Cerebellum (tissue), 4 donors: ENCODE measurements at places on chromosomes 7 and 10.
A peak's percentile ranks its signal among the peaks of the same experiment; 100 is the strongest.

DNA sequence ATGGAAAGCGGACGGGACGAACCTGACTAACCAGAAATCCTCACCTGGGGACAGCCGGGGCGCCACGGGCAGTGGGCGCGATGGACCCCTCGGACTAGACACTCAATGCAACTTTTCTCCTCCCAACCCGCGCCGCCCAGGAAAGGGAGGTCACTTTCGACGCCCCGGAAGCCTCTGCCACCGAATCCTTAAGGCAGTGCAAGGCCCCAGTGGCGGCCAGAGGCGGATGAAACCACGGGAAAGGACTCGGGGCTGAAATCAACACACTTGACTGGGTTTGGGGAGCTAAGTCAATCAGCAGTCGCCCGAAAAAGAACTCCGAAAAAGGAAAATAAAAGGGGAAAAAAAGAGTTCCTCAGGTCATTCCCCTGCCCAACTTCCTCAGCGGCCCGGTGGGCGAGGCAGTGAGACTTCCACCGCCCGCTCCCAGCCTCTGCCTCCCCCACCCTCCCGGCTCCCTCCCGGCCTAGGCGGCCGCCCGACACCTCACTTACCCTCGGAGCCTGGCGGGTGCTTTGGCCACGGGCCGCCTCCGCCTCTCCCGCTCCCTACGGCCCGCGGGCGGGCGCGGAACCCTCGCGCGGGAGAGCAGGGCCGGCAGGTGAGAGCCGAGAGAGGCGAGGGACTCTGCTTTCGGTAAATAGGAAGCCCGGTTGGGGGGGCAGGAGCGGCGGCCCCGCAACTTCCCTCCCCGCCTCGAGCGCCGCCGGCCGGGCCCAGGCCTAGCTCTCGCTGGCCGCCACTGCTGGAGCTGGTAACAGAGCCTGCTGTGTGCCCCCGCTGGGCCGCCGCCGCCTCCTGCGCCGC is 518 bp downstream of the WAPL start:
- DNase-seq: peak; percentile 38

DNA sequence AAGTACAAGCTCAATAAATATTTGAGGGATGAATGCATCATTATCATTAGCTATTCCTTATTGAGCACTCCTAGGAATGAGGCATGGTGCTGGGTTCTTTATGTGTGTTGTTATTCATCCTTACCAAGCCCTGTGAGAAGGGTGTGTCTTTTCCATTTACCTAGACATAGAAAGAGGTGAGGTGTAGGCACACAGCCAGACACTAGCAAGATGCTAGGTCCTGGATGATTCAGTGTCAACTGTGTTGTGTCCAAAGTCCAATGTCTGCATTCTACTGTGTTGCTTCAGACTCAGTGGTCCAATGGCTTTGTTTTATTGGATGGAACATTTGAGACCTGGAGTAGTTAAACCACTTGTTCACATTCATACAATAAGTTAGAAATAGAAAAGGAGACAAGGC is 605.5 kb downstream of the LRMDA start:
- DNase-seq: no peak

DNA sequence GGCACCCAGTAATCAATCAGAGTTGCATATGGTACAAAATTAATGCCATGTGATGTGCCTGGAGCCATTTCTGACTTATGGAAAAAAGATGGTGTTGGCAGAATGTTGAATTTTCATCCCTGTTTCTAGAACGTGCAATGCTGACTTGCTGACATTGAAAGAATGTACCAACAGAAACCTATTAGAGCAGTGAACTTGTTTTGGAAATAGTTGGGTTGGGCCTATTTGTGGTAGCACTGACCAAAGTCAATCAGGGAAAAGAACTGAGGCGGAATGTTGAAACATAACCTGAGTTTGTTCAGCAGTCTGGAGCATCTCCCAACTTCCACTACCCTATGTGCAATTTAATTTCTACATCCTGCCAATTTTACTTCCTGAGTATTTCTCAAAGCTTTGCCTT is 11.7 kb upstream of the KIAA1217 start:
- DNase-seq: no peak

DNA sequence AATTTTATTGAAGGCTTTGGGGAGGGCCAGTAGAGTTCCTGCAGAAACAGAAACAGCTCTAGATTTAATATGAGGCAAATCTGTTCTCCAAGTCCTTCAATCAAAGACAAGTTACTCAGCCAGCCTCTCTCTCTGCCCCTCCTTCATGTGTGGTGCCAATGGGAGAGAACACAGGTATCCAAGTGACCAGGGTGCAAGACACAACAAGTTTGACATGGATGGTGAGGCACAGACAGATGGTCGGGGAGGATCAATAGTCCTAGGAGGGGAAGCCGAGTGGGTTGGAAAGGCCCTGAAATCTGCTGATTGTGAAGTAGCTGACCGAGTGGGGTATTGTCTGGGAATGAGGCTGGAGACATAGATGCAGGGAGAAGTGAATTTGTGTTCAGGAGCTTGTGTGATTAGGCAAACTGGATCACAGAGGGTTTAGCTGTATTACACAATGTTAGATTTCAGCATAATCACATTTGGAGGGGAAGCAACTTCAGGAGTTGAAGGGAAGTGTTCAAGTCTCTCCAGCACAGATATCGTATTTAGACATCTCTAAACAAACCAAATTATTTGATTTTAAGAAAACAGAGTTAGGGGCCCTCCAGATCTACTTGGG is 1.5 kb downstream of the GIMAP1 start:
- DNase-seq: no peak

- DNase-seq: peak; percentile 24
These were observed 232.5 kb downstream of the SKIDA1 start for GRCh38 chr10:21292763-21293517.

GRCh38 chr7:78261302-78261701 is 462.7 kb downstream of the PHTF2 start:
- DNase-seq: no peak

GRCh38 chr7:116669769-116670168 is 2.2 kb upstream of the MET start:
- no peak for DNase-seq

GRCh38 chr7:151537818-151538561 is 18.3 kb upstream of the RHEB start:
- DNase-seq: peak; percentile 36

- no peak for DNase-seq
These were observed 76.4 kb downstream of the CTTNBP2 start for GRCh38 chr7:117796889-117797288.

DNA sequence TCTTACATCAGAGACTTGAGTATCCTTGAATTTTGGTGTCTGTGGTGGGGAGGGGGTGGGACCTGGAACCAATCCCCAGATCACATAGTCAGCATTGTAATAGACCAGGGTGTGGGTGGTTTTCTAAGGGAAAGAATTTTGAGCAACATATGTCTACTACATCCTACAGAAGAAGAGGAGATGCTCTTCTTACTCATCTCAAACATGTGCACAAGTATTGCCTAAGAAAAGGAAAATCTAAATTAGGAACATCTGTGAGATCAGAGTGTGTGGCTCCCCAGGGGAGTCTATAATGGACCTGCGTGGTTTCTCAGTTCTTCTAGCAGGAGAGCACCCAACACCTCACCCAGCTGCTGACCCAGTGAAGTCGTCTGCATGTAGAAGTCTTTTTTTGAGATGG is 148.8 kb downstream of the CCDC3 start:
- DNase-seq: no peak

DNA sequence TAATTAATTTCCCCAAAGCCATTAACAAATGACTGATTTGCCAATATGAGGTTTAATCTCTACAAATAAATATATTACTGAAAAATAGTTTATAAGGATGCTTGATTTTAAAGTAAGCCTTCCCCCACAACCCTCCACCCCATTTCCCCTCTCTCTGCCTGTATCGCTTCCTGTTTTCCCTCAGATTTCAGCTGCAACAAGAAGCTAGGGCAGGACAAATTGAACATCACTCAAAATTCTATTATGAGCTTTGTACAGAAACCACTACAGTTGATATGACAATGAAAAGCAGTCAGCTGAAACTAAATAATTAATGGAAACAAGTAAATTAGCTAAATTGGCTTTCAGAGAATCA is 109.0 kb upstream of the SP4 start:
- no peak for DNase-seq

DNA sequence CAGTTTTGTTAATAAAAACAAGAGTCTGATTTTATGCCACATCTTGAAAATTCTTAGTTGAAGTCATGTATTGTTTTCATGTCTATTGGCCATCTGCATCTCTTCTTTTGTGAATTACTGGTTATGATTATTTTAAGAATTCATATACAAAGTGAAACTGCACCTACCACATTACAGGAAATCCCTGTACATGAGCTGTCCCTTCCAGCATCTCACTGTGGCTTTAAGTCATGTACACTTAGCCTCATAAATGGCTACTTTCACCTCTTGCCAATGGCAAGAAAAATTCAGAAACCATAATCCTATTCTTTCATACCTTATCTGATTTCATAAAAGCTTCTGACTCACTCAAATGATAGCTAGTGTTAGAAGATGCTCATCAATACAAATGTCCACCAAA is 48.6 kb downstream of the CRTAC1 start:
- no peak for DNase-seq

- DNase-seq: no peak
These were observed 60.7 kb downstream of the SMURF1 start for GRCh38 chr7:99083068-99083651.

- DNase-seq: no peak
These were observed 5.2 kb downstream of the ABCA13 start for GRCh38 chr7:48176356-48176893.

DNA sequence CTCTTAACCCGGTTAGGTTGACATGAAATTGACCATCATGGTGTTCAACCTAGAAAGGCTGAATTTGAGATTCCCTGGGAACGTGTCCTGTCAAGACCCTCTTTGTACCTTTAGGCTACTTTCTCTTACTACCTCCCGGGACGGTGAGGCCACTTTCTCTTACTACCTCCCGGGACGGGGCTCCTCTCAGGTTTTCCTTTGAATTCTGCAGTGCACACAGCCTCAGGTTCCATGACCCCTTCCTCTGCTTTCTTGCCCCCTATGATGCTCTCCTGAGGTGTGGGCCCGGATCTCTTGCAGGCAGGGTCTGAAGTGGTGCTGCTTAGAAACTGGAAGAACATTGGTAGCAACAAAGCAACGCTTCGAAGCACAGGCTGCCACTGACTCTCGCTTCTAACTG is 155.3 kb downstream of the CAMK1D start:
- DNase-seq: no peak

GRCh38 chr10:89019569-89020327 is 29.1 kb downstream of the FAS start:
- no peak for DNase-seq

- no peak for DNase-seq
These were observed 244.2 kb upstream of the IGFBP3 start for GRCh38 chr7:46165276-46165675.

DNA sequence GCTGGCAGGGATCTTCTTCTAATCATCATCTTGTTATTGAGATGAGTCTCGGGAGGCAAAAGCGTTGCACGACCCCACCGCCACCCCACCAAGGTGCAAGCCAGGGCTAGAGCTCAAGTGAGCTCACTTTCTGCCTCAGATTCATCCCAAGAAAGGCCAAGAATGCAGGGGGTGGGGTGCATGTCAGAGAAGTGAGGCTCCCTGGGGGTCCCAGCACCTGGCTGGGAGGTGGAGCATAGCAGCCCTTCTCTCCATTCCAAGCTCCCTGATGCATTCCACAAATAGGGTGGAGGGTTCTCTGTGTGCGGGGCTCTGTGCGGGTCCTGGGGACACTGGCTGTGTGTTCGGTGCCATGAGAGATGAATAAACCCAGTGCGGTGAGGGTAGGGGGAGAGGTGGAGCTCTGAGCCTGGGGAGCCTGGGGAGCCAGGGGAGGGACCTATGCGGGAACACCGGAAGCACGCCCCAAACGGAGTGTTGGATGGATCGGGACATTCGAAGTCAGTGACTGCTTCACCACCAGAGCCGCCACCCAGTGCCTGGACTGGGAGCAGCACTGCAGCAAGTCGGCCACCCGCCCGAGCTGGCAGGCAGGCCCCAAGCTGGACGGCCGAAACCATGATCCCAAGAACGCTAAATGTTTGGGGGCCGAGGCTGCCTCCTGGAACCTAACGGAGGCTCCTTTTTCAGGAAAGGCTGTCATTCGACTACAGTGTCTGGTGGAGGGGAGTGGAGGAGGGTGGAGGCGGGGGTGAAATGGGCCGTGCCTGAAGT is 17.9 kb upstream of the HMX3 start:
- DNase-seq: no peak

GRCh38 chr7:127782654-127783559 is 130.9 kb downstream of the SND1 start:
- no peak for DNase-seq

- no peak for DNase-seq
These were observed 94.5 kb upstream of the GNA12 start for GRCh38 chr7:2938514-2939192.

DNA sequence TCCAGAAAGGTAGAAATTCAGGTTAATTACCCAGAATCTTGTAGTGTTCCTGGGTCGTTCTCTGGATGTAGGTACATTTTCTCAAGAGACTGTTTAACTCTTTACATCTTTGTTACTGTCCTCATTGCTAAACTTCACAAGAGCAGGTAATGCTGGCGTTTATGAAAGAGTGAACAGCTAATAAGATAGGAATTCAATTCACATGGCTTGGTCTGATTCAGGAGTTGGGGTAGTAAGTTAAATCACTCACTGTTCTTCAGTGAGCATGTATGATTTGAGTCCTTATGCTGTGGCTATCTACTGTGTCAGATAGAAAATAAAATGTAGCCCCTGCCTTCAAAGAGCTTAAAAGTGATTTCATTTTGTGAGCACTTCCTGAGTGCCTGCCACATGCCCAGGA is 480.0 kb downstream of the LRMDA start:
- DNase-seq: no peak

DNA sequence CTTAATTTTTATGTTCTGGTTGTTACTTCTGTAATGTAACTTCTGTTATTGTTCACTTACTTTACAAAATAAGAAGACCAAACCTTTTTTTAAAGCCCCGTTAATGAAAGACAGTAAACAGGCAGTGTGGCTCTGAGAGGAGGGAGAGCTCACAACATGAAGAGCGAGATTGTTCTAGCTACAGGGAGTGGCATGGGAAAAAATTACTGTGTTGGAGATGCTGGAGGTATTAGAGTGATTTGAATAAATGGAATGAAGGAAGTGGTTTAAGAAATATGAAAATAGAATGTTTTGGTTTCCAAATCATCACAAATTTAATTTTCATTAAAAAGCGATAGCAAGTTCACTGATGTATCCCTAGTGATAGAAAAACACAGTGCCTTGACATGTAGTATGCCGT is 31.8 kb downstream of the REEP3 start:
- DNase-seq: no peak

DNA sequence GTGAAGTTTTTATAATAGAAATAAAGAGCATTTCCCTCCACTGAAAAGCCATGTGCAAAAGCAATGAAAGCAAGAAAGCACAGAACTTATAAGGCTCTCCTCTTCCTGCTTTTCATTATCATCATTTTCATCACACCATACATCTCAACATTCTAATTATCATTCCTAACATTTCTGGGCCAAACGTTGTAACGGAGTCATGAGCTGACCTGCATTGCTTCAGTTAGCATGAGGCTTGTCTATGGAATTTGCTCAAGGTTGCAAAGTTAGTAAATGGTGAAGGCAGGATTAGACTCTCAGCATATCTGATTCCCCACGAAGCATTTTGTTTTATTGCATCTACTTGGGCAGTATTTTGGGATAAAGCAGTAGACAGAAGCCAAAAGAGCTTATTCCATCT is 11.4 kb downstream of the SCIN start:
- DNase-seq: no peak
